ENCODE measurements at places on chromosomes 6 and 20.

DNA sequence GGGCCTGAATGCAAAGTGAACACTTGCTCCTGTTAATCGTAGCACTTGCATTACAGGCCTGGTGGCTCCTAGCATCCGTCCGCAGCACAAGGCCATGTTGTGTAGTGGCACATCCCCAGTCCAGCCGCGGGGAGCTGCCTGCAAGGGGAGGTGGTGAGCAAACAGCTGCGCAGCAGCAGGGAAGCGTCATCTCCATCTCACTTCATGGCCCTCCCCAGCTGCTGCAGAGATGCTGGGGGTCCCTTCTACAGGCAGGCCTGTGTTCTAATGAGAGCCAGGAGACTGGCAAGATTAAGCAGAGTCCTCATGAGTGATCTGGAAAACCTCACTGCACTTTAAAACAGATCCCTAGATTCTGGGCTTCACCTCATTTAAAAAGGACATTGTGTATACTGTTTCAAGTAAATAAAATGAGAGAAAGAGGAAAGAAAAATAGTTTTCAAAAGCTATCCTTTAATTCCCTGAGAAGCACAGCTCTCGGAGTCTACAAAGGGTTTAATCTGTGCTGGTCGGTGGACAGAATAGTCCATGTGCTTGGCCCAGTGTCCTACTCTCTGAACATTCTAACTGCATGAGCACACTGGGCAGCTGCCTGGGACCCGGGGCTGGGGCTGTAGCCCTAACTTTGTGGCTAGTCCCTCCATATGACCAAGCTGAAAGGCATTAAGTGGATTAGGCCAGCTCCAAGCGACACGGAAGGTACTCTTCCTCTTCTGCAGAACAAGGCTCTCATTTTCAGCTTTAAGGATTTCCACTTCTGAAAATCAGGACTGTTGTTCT, 125.8 kb downstream of the LY86 start:
- no peak for DNase-seq

- DNase-seq = peak; percentile 35
These were observed 72.3 kb downstream of the BTBD9 start for GRCh38 chr6:38567436-38567835.

- no peak for DNase-seq
These were observed at the start of gene GRM4 for GRCh38 chr6:34146021-34146782. TSS of gene GRM4 (minus strand) at chr6:34146087. CDS start at chr6:34133496, 12,591 bp downstream.

- DNase-seq = no peak
These were observed 169.4 kb downstream of the ZDHHC14 start for GRCh38 chr6:157550114-157550989.

DNA sequence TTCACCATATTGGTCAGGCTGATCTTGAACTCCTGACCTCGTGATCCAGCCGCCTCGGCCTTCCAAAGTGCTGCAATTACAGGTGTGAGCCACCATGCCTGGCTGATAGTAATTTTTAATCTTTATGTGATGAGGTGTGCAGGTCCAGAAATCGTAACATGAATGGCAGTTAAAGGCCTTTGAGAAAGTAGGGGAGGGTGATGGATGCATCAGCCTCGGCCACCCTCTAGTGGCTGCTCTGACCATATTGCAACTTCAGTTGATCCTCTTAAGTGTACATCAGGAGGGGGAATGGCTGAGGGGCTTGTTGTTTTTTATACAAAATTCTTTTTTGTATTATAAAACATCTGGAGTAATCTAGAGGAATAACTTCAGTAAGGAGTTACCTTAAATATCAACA, 193.0 kb downstream of the ZFAND3 start:
- peak; percentile 38 for DNase-seq

DNA sequence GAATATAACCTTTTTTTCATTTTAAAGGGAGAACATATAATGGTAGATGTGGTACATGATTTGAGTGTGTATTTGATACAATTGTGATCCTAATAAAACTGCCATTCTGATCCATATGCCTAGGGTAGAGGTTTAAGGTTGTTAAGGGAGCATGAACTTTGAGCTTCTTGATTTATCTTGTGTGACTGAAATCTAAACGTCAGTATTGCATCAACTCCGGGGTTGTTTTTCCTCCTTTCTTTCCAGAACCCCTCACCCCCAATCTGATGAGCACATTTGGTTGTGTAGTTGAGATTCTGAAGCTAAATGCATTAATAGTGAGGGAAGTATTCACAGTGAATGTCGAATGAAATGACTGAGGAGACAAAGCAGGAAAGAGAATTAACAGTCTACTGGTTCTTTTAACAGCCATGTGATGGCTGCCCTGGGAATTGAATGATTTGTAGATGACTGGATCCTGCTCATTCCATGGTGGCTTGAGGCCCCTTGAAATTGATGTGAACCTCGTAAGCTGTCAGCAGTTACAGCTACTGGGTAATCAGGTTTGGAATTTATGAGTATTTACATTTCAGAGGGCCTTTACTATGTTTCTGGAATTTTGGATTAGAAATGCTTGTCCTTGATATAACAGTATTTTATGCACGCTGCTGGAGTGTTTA, 44.8 kb downstream of the FARS2 start:
- DNase-seq = no peak

- no peak for DNase-seq
These were observed 240.9 kb downstream of the LRFN2 start for GRCh38 chr6:40346246-40346645.

DNA sequence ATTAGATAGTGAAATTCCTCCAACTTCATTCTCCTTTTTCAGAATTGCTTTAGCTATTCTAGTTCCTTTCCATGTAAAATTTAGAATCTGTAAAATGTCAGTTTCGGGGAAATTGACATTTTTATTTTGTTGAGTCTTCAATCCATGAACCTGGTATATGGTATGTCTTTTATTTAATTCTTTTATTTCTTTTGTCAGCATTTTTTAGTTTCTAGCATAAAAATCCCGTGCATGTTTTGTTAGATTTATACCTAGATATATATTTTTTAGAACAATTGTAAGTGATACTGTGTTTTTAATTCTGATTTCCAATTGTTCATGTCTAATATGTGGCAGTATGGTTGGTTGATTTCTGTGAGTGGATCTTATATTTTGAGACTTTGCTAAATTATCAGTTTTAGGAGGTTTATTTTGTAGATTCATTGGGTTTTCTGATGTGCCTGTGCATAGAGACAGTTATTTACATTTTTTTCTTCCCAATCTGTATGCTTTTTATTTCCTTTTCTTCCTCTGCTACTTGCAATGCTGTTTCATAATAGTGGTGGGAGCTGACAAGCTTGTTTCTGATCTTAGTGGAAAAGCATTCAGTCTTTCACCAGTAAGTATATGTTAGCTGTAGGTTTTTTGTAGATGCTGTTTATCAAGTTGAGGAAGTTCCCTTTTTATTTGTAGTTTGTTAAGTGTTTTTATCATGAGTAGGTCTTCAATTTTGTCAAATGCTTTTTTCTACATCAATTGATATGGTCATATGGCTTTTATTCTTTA, 13.7 kb downstream of the TAB2 start:
- no peak for DNase-seq

DNA sequence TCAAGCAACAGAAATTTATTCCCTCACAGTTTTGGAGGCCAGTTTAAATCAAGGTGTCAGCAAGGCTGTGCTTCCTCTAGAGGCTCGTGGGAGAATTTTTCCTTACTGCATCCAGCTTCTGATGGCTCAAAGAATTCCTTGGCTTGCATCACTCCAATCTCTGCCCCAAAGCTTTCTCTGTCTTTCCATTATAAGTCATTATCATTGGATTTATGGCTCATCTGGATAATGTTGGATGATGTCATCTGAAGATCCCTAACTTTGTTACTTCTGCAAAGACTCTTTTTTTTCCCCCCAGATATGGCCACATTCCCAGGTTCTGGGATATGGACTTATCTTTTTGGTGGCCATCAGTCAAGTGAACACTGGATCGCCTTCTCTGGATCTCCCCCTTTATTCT, 146.3 kb upstream of the B3GAT2 start:
- no peak for DNase-seq

DNA sequence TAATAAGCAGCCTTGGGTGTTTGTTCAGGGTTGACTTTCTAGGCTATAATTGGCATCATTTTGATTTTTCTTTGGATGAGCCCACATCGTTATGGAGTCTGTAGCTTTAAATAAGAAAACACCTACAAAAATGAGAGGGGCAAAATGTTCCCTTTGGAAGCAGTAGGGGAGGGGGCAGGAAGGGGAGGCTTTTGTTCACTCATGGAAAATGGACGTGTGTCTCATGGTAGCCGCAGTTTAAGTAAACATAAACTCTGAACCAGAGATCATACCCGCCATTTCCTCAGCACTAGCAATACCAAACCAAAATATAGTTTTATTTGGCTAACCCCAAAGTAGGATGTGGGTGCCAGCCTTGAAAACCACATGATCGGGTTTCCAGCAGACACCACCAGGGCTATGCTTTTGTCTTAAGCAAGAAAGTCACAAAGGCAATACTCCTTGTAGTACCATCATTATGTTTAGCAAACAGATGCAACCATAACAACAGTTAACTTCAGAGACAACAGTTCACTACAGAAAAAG, 572.5 kb upstream of the JAG1 start:
- no peak for DNase-seq

GRCh38 chr6:98516206-98516605, 318.2 kb upstream of the POU3F2 start:
- DNase-seq = no peak

- DNase-seq = no peak
These were observed 5.0 kb downstream of the SERPINB6 start for GRCh38 chr6:2966347-2966746.

- no peak for DNase-seq
These were observed 78.7 kb downstream of the CDH26 start for GRCh38 chr20:60036746-60037499.

GRCh38 chr6:104885518-104886043, 25.9 kb upstream of the HACE1 start:
- no peak for DNase-seq

- peak; percentile 51 for DNase-seq
These were observed 6.2 kb downstream of the COL9A3 start for GRCh38 chr20:62822788-62823651.

GRCh38 chr20:55522296-55522815, 483.0 kb downstream of the CBLN4 start:
- DNase-seq = no peak

DNA sequence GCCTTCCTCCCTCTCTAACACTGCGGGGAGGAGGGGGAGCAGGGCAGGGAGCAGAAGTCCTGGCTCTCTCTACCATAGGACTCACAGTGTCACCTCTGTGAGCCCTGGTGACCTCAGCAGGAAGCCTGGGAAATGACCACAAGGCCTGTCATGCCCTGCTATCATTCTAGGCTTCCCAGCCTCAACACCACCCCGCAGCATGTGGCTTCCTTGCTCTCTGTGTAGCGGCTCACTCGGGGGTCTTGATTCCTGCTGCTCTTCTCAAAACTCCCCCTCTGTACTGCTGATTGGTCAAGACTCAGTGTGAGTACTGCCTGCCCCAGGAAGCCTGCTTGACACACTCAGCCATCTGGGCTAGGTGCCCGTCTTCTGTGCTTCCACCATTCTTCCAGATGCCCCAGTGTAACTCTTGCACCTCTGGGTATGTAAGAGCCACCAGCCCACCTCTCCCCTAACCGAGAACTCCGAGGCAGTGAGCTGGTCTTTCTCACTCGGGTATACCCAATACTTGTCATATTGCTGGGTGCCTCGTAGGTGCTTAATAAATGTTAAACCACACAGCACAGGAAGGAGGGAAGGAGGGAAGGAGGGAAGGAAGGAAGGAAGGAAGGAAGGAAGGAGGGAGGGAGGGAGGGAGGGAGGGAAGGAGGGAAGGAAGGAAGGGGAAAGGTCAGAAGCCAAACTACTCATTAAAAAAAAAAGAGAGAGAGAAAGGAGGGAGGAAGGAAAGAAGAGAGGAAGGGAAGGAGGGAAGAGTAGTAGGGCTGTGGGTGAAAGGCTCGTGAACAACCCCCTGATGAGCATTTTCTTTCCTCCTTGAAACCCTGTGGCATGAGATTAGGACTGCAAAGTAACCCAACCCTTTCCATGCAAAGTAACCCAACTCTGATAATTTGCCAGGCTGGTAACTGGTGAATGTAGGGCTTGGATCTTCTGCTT, 5.0 kb downstream of the MDFI start:
- DNase-seq = no peak

DNA sequence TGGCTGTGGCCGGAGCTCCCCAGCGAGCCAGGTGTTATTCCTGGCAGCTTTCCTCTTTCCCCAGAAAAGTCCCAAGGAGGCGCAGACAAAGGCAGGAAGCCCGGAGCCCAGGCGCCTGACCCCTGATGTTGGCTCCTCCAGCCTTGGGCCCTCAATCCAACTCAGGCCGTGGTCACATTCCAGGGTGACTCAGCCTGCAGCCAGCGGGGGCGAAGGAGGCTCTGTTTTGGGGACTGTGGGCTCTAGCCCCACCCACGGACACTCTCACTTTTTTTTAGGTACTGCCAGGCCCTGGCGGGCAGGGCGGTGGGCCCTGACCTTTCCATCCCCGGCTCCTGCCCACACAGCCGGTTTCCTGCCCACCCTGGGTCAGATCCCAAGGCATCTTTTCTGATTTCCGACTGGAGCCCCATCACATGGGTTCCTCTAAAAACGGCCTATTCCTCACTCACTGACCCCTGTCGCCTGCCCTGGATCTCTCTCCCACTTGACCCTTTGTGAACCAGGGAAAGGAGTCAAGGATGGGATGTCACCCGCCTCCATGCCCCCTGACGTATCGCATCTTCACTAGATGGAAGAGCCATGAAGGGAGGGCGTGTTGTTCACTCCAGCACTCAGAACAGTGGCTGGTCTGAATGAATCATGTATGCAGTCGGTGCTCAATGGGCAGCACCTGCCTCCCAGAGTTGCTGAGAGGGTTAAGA, 5.5 kb downstream of the PTGIS start:
- DNase-seq = peak; percentile 3

GRCh38 chr6:3351105-3351676, 92.4 kb downstream of the PSMG4 start:
- peak; percentile 68 for DNase-seq

All from globus pallidus (tissue), 1 donor.